Pons (tissue), 1 donor: ENCODE measurements at places on chromosomes 2 and 18.

DNA sequence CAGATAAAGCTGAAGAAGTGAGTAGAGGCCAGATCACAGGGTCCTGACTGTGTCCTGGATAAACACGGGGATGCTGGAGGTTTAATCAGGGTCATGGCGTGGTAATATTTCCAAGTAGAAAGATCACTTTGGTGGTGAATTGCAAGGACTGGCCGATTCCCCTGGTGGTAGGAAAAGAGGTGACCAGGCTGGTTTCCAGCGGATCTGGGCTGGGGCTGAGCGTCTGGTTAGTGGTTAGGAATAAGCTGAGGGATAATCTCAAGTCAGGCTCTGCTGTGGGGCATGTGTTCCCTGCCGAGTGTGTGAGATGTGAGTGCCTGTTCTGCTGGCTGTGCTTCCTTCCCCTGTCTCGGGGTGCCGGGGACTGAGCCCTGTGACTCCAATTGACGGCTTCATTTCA lies 484.0 kb downstream of the TSN start:
- DNase-seq = no peak

- peak; percentile 42 for DNase-seq
Observed at GRCh38 chr2:137910641-137911040, 53.6 kb upstream of the HNMT start.

- DNase-seq = peak; percentile 40
Observed at GRCh38 chr2:190781604-190782198, 98.9 kb upstream of the GLS start.

DNA sequence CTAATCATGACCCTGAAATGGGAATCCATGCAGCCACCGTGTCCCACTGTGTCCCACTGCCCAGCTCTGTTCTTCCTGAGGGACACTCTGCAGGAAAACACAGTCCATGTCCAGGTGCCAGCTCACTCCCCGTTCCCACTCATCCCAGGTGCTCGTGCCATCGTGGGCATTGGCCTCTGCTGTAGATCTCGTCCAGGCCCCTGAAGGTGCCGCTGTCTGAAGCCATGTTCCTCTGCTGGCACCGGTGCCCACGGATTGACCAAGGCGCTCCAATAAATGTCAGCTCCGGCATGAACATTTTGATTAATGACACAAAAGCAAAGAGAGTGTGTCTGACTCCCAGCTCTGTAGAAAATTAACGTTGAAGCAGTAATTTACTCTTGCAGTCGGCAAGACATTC lies 280.1 kb upstream of the SALL3 start:
- no peak for DNase-seq

DNA sequence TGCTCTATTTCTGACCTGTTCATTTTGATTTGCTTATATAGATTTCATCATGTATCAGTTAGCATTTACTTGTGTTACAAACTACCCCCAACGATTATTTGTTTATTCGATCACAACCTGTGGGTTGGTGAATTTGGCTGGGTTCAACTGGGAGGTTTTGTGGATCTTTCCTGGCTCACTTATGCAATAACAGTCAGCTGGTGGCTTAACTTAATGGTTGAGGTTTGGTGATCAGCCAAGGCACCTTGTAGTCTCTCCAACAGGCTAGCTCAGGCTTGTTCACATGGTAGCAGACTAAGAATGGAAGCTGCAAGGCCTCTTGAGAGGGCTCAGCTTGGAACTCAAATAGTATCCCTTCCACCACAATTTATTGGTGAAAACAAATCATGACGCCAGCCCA lies 5.4 kb upstream of the PUM2 start:
- no peak for DNase-seq

DNA sequence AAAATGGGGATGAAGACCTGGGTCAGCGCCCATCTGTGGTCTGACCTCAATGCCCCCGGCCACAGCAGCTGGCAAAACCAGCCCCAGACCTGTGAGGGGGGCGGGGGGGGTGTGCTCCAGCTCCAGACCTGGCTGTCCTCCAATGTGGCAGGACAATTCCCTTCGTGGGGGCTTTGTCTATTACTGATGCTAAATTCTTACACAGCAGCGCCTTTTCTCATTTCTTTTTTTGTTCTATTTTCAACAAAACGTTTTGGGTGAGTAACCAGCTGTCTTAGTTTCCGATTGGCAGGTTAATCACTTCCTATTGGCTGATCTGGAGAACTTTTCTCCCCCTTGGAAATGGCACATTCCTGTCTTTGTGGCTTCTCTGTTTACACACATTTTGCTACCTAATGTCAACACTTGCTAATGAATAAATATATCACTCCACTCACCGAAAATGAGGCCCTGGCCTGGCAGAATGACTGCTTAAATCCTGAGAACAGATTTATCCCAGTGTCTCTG lies 4.4 kb downstream of the SMAD7 start:
- DNase-seq = no peak

- no peak for DNase-seq
Observed at GRCh38 chr2:173223871-173224270, 130.8 kb upstream of the CDCA7 start.

DNA sequence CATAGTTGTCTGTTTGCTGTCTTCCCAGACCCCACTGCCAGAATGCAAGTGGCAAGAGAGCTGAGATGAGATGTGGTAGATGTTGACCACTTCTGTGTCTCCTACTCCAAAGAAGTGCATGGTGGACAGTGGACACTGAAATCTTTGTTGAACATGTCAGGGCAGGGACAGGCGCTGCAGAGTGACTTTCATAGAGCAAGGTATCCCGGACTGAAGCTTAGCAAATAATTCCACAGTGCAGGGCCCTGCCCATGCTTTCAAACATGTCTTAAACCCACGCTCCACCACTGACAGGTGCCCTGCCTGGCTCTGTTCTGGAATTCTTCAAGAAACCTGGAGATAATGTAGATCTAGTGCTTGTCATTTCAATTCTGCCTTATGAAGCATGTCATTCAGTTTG lies 470.5 kb upstream of the ID2 start:
- DNase-seq = no peak

- no peak for DNase-seq
Observed at GRCh38 chr2:11270891-11271290, 73.5 kb downstream of the ROCK2 start.

DNA sequence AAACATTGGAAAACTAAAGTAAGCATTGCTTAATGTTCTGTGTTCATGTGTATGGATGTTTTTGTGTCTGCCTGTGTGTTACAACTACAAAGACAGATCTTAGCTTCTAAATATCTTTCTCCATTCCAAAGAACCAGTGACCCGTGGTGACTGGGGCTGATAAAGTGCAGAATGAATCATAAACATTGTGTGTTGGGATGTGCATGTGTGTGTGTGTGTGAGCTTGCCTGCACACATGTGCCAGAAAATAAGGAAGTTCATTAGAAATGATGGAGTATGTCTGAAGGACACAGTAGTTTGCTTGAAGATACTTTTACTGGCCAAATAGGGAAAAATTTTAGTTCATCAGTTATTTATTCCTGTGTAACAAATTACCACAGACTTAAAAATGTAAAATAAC lies 756.6 kb upstream of the CELF4 start:
- DNase-seq = no peak

DNA sequence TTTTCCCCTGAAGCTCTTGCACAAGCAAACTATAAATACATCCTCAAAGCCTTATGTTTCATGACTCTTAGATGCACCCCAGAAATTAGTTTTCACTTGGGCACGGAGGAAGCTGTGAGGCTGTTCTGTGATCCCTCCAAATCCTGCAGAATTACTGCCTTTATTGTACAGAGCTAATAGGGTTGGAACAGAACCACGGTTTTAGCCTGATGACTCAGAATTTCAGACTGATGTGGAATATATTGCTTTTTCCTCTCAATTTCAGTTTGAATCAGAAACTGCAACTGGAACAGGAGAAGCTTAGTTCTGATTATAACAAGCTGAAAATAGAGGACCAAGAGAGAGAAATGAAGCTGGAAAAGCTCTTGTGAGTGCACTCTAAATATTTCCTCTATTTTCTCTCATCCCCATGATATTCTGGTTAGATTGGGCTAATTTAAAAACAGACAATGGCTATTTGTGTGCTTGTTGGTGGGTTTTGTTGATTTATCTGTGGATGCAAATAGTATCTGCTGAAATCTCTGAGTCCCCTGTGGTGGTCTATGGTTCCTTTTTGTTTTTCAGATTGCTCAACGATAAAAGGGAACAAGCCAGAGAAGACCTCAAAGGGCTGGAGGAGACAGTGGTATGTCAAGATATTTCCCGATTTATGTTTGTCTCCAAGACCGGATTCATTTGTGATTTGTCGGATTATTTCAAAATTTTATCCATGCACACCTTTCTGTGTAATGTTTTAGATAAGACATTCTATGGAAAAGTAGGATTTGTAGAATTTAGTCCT lies 38.2 kb upstream of the LYPD6B start:
- no peak for DNase-seq

GRCh38 chr2:48306409-48307284 lies 223.3 kb upstream of the STON1 start:
- DNase-seq = no peak

DNA sequence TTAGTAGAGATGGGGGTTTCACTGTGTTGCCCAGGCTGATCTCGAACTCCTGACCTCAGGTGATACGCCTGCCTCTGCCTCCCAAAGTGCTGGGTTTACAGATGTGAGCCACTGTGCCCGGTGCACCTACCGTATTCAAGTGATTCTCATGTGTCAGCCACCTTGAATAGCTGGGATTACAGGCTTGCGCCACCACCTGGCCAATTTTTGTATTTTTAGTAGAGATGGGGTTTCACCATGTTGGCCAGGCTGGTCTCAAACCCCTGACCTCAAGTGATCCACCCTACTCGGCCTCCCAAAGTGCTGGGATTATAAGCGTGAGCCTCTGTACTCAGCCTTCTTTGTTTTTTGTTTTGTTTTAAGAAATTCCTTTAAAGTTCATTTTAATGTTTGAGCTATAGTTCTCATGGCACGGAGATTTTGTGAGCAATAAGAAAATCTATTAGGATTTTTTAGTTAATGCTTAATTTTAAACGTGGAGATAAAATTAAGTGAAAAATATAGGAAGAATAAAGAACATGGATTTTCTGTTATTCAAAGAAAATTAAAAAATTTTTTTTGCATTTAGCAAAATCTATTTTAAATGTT lies 242.6 kb downstream of the PHLPP1 start:
- DNase-seq = no peak

DNA sequence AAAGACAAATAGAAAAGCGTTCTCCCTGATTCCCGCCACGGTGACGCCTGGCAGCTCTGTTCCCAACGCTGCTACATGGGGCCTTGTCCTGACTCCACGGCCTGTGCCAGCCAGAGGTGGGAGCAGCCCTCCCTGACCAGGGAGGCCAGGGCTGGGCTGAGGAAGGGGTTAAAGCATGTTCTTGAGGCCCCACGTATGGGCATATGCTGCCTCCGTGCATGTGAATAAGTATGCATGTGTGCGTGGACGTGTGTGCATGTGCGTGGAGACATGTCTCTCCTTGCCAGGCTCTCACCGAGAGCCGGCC lies 1.6 kb upstream of the SNED1 start:
- DNase-seq = no peak

DNA sequence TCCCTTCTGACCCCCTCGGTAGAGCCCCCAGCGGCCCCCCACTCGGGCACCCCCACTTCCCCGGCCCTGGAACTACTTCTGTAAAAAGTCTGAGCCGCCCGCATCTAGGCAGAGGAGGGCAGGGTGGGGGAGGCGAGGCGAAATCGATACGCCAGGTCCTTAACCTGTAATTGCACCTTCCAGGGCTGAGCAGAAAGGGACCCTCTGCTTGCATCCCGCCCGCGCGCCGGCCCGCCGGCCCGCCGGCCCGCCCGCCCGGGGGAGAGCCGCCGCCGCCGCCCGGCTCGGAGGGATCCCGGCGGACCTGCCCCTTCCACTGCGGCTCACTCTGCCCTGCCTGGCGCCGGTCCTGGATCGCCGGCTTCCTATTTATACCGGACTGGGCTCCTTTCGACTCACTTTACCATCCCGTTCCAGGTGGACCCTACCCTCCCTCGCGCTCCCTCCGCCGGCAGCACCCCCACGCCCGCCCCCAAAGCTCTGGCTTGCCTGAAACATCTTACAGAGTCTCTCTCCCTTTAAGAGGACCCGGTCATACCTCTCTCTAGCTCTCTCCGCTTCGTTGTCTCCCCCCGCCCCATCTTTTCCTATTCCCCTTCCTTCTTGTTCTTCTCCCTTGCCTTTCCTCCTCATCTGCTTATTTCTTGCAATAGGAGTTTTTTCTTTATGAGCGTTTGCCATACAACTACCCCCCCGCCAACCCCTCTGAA lies 797 bp downstream of the KLHL14 start:
- no peak for DNase-seq

GRCh38 chr18:8991155-8991554 lies 111.3 kb upstream of the NDUFV2 start:
- DNase-seq = no peak
